ENCODE measurements at places on chromosomes 4 and X.
A peak's percentile ranks its signal among the peaks of the same experiment; 100 is the strongest.

- DNase-seq = no peak
Observed at GRCh38 chr4:109803924-109804571, 2.2 kb upstream of the CFI start.

DNA sequence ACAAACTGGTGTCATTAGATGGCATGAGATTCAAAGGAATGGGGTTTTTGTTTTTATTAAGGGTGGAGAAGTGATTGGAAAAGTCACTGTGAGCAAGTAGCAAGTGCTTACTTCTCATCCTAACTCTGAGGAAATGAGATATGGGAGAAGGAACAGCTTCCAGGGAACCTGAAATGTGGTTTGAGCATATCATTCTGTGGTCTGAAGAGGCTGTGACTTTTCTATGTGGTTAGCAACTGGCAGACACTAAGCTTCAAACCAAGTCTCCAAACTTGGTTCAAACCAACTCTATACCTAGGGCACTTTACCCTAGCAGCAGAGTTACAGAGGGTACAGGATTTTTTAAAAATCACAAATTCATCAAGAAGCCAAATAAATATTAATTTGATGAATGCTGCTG, 58.2 kb downstream of the DCLK2 start:
- no peak for DNase-seq

DNA sequence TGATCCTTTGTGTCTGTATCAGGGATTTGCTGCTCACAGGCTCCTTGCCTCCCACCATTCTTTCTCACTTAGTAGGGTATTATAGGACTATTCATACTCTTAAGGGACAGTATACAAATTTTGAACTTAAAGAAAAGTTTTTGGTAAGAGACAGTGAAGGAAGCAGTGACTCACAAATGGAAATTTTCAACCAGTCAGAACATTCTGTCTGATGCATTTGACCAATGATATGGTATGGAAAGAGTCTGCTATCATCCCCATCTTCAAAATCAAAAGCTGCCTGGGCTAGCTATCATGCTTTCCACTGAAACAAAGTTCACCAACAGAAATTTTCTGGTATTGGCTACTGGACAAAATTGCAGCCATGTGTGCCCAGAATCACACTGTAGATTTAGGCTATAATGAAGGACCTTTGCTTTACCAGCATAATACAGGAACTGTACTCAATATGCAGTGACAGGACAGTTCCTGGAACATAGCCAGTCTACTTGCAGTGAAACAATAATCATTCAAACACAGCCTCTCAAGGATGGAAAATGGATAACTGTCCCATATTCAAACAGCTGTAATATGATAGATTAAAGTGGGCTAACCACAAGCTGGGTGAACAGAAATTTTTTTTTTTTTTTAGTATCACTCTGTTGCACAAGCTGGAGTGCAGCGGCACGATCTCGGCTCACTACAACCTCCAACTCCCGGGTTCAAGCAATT, 109.0 kb upstream of the ACSL4 start:
- no peak for DNase-seq

DNA sequence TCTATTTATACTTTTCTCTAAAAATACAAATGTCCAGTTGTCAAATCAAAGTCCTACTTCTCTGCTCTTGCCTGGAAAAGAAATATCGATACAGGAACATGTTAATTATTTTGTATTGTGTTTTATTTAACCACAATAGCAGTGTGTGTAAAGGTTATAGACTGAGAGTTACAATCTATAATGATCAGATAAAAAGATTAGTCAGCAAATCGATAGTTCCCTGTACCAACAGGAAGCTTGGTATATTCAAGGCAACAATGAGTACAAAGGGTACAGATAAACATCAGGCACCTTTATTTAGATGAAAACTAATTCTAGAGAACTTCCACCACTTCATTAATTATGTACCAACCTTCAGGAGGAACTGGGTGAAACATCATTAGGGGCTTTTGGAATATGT, 469.5 kb downstream of the GBA3 start:
- DNase-seq = no peak

DNA sequence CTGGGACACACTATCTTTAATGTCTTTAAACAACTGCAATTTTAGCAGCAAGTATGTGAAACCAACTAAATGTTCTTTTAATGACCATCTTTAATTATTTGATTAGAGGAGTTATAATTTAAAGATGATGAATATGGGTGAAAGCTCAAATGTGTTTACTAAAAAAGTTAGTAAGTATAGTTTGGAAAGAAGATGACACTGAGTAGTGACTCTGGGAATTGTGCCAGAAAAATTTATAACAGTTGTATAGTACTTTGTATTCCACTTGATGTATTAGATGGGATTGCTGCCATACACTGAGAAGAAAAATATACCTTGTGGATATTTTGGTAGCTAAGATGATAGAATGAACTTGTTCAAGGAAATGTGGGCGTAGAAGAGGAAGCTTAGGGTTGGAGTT, 19.5 kb upstream of the PACRGL start:
- no peak for DNase-seq

DNA sequence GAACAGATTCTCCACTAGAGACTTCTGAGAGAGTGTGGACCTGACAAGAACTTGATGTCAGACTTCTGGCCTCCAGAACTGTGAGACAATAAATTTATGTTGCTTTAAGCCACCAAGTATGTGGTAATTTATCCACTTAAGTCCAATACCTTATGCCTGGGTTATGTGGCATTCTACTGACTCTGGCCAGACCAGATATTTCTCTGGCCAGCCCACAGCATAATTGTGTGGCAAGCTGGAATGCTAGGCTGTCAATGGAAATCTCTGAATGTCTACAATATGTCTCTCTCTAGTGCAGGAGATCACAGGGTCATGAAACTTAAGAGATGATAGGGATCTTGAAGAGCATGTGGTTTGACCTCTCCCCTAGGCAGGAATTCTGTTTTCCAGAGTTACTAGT, 251.0 kb downstream of the ZNF674 start:
- no peak for DNase-seq

DNA sequence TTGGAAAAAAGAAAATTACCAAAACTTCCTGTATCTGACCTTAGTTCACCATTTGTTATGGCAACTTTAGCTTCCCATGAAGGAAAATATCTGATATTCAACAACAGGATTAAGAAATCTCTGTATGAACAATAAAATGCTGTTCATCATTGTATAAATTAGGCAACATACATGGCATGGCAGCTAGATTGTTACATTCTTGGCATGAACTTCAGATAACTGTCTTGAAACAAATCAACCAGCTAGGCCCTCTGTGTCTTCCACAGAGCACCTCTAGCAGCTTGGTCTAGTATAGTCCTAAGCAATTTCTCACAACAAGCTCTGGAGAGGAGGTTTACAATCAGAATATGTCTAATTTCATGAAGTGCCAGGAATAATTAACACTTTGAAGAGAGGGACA, 105.4 kb upstream of the PCDH7 start:
- DNase-seq = no peak

DNA sequence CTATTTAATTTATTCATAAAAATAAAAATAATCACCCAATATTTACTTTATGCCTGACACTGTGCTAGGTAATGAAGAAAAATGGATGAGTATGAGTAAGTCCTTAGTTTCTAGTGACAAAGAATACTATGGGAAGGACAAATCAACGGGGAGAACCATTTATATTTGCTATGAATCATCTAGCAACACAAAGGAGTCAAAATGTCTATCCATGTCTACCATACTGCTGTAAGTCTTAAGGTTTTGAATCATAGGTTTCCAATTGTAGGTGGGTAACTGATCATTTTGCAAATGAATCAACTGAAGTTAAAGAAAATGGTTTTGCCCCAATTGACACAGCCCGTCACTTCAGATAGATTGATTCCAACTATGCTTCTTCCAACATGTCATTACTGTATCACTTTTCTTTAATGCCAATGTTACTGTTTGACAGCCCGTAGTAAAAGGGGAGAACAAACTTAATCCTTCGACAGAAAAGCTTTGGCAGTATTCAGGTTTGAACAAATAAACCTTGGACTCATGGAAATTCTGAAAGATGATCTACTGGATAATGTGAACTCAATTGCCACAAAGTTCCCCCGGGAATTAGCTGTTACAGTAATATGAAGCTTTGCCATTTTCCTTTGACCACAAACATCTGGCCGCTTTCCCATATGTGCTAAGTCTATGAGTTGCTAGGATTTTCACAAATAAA, 3.2 kb downstream of the TDO2 start:
- DNase-seq = peak; percentile 91

DNA sequence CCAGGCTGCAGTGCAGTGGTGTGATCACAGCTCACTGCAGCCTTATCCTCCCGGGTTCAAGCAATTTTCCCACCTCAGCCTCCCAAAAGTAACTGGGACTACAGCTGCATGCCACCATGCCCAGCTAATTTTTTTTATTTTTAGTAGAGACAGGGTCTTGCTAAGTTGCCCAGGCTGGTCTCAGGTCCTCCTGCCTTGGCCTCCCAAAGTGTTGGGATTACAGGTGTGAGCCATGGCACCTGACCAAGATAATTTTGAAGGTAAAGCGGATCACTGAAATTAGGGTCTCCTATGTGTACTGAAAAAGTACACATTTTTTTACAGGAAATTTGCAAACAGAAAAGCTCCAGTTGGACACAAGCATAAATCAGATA, 4.8 kb downstream of the SAT1 start:
- DNase-seq = no peak

GRCh38 chrX:84123585-84123984, 64.4 kb downstream of the RPS6KA6 start:
- no peak for DNase-seq

- DNase-seq = no peak
Observed at GRCh38 chr4:53009824-53010223, 147.7 kb downstream of the RASL11B start.

- no peak for DNase-seq
Observed at GRCh38 chrX:140762061-140762460, 52.5 kb downstream of the LINC00632 start.

- no peak for DNase-seq
Observed at GRCh38 chr4:2226261-2226660, 15.7 kb downstream of the HAUS3 start.
